ENCODE measurements at places on chromosomes 3 and 15. TPM values are rescaled to one million over a fixed set of nuclear protein-coding genes. Genes with fewer than 3 reads are reported as not detected.

DNA sequence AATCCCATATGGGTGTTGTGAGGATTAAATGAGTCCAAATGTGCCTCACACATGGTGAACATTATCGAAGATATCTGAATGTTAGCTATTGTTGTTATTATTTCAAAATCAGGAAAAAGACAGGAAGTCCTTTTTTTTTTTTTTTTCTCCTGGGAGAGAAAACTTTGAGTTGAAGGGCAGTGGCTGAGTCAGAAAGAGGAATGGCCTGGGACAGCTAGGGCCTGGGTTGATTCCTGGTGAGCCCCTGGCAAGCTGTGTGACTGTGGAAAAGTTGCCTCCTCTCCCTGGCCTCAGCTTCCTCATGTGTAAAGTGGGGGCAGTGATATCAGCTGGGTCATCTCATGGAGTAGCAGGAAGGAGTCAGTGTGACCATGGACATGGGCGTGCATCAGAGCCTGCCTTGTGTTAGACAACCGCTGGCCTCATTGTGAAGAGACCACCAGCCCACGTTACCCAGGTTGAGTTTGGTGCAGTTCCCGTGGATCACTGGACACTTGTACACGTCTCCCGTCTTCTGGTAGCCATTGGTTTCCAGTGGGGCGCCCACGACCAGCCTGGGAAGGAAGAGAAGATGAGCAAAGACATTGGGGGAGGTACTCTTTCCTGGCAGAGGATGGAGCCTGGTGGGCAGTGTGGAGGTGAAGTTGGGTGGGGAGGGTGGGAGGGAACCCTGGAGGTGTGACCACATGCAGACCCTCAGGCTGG, 63.1 kb downstream of the ITGA11 start:
- no peak for DNase-seq

DNA sequence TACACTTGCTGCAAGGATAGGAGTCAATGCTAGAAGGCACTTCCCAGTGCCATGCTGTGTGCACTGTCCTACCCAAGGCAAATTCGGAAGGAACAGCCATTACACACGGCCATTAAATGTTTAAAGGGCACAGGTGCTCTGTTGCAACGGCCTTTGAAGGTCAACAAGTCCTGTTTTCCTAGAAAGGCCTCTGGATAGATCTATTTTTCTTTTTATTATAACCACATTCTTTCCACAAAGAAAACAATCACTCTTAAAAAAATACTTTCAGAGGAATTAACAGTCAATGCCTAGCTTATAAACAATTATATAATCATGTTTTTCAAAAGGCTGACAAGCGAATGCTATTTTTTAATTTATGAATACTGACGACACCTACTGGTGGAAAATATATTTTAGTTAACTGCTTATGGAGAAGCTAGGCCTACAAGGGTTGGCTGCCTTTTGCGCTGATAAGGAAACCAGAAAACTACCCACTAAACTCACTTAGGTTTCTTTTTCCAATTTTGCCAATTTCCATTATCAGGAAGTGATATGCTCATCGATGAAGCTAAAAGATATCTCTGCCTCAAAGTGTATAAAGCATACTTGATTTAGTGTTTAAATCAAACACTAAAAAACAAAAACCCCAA, 2.4 kb downstream of the ARHGEF3 start:
- peak; percentile 35 for DNase-seq

DNA sequence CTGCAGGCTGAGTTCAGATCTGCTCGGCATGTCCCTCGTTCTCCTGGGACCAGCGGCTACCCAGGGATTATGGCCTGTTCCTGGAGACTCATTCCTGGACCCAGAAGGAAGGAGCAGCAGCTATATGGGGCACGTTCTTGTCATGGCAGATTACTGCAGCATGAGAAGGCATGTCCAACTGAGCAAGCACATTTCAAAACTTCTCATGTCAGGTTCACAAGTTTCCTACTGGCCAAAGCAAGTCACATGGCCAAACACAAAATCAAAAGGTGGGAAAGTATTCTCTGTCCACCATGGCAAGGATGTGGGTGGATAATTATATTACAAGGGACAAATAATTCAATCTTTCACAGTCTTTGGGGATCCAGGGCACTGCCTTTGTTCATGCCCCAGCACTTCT, 71.9 kb upstream of the C15orf39 start:
- no peak for DNase-seq

DNA sequence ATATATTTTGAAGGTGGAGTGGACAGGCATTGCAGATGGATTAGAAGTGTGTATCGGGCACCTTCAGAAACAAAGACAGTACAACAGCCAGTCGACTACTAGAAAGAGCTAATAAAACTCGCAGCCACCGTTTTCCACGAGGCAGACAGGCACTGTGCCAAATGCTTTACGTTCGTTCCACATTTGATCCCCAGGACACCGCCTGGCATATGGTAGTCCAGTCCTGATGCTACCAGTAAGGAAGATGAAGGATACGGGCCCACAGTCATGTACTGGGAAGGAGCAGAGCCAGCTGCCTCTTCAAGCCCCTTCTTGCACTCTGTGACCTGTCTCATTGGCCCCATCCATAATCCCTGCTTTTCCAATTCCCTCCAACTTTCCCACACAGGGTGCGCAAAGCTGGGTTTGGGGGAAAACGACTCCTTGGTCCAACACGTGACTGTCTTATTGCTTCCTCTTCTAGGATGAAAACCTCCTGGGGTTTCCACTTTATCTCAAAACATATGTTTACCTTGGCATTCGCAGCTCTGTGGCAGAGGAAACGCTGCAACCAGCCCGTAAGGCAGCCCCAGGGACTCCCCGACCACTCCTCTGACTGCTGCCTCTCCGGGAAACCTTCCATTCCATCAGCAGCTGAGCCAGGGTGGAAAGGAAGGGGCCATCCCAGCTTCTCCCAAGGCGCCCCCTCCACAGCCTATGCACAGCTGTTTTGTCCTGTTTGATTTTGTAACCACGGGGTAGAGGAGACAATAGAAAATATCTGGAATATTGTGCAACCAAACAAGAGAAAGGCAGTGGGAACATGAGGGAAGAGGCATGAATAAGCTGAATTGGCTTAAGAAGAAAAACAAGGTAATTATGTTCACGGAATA, 107.4 kb downstream of the ADAMTS17 start:
- no peak for DNase-seq

GRCh38 chr3:16374047-16374934, 109.3 kb downstream of the OXNAD1 start:
- DNase-seq: no peak

DNA sequence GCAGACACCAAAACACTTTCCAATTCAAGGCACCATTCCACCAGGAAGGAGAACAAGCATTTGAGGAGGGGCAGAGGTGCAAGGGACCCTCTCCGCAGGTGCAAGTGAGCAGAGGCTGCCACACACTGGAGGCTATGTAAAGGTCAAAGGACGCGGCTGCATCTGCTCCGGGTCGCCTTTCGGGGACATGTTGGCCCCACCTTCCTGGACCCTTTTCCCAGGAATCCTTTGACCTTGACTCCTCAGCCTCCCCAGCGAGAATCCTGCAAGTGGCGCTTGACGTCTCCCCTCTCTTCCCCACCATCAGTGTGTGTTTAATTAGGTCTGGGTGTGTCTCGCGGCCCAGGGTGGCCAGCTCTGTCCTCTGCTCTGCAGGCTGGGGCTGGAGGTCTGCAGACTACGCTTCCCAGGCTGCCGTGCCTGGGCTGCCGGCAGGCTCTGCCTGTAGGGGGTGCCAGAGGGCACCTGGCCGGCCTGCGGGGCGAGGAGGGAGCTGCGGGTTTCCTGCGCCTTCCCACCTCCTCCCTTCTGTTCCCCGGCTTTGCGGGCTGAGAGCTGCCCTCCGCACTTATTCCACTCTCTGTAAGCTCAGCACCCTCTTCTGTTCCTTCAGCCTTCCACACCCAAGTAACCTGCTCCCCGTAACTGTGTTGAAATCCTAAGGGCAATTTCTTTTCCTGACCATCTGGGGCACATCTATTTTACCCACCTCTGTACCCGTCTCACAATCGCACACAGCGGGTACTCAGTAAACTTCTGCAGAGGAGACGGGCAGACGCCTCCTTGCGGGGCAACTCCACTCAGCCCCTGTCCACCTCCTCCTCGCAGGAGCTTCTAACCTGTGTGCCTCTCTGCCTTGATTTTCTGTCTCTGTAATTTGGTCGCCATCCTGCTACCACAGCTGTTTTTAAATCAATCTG, 129.8 kb downstream of the NSMCE3 start:
- DNase-seq: peak; percentile 84

Gene PPP2R3A
- 36.3 TPM for total RNA-seq

DNA sequence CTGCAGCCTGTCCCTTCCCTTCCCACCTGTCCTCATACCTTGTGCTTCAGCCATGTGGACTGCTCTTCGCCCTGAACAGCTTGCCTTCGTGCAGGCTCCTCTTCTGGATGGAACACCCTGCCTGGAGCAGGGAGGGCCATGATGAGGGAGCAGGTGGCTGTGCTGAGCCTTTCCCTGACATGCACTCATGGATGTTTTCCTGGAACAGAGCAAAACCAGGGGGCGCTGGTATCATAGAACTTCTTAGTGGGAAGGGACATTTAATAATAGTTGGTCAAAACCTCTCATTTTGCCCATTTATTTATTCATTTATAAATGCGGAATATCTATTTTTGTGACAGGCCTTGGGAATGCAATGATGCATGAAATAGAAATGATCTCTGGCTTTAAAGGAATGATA, 149.3 kb downstream of the CACNA1D start:
- no peak for DNase-seq

GRCh38 chr15:28023933-28024888, 74.9 kb downstream of the OCA2 start:
- no peak for DNase-seq

- DNase-seq: no peak
Observed at GRCh38 chr15:32028921-32029320, 1.4 kb upstream of the CHRNA7 start.

GRCh38 chr15:35562641-35563040, 16.7 kb upstream of the DPH6 start:
- no peak for DNase-seq

DNA sequence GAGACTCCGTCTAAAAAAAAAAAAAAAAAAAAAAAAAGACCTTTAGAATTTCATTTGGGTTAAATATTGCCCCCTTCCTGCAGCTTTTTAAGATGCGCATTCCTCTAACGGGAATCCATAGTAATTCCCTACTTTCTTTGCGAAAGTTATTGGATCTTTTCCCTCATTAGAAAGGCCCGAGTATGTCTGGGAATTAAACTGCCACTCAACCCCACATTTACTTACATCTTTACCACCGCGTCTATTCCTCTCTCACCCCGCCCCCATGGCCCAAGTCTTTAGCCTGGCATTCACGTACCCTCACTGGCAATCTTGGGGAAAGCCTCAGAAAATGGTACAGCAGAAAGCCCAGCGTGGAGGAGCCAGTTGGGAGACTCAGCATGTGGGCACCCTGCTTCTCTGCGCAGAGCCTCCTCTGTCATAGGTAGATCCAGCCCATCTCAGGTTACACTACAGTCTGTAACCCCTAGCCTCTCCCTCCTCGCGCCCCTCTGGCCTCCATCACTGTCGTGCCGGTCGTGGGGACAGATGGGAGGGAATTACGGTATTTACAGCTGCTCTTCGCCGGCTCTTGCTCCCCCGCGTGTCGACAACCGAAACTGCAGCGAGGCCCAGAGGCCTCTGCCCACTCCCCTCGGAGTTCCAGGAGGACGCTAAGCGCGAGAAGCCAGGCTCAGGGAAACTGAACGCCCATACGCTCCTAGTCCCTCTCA, 6.4 kb upstream of the ANKDD1A start:
- peak; percentile 81 for DNase-seq

Gene TNFAIP8L3
- 2.9 TPM for total RNA-seq

Gene ZCWPW2
- total RNA-seq: 4.9 TPM

- no peak for DNase-seq
Observed at GRCh38 chr3:52019352-52020080, 23.8 kb upstream of the RPL29 start.

Gene GP9
- not detected for total RNA-seq

DNA sequence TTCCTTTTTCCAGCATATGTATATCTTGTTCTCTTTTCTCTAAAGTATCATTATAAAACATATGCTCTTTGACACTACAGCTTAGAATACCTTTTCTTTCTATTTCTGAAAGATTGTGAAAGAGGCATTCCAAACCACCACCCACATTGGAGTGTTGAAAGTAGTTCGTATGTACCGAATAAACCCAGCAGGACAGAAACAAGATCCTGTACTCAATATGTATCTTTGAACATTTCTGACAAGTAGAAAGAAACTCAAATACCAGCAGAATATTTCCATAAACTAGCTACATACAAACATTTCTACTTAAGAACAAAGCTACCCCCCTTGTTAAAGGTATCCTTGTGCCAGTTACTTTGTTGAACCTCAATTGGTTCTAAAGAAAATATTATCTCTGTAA, 415.3 kb upstream of the ALCAM start:
- DNase-seq: no peak

GRCh38 chr3:70185661-70186060, 126.8 kb downstream of the MDFIC2 start:
- no peak for DNase-seq

- DNase-seq: no peak
Observed at GRCh38 chr3:111681661-111682426, 86.7 kb upstream of the ZBED2 start.

Gene LRRIQ4
- 0.82 TPM for total RNA-seq

Gene CACNA1D
- 21.6 TPM for total RNA-seq

- no peak for DNase-seq
Observed at GRCh38 chr15:63232943-63233342, 43.5 kb downstream of the RAB8B start.

DNA sequence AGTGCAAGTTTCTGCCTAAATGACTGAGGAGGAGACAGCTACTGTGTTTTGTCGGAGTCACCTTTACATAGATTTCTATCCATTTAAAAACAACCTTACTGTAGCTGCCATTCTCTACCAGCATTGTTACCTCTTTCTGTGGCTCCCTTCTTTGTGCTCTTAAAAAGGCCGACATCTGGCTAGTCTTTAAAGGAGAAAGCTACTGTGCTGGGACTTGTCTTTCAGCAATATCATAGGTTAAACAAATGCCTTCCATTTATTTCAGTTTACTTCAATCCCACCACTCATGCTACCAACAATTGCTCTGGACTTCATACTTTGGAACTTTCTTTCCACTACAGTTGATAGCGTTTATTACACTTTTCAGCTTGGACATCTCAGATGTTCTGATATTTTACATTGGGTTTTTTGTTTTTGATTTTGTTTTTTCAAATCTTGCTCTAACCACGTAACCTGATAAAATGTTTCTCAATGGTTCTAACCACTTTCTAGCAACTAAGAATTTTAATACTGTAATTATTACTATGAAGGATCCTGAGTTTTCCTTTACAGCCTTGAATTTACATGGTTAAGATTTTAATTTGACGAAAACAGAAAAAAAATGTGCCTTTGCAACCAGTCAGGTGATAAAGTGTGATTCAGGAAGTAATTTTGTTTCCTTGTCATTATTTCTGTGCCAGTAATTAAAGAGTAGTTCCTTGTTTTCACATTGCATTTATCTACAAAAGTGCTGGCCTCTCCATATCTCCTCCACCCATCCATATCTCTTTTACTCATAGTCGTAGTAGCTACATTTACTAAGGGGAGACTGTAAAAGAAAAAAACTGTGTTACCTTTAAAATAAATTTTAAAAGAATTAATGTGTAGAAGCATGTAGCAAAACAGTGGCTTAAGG, 1.3 kb upstream of the CBLB start:
- DNase-seq: no peak

Gene LRRC34
- 5.3 TPM for total RNA-seq

- no peak for DNase-seq
Observed at GRCh38 chr3:106338582-106339214, 469.9 kb upstream of the CBLB start.

Gene CSTA
- not detected for total RNA-seq

Gene GMNC
- total RNA-seq: 0.41 TPM

Data from frontal cortex (tissue), 4 donors.